T-helper 22 cell (primary cell): ENCODE measurements at places on chromosomes 2 and 18.

DNA sequence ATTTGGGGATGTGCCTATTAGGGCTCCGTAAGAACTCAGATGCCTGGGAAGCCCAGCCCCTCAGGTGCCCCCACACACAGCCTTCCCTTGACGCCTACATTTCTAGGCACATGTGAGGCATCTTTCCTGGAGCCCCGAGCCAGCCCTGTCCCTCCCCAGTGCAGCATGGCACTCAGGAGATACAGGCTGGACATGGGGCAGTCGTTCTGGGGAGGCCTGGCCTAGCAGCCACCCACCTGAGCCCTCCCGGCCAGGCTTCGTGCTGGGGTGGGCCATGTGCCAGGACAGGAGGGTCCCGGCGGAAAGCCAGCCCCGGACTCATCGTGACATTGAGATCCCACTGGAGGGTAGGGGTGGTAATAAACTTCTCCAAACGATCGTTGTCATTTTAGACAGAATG is 15.2 kb downstream of the BOK start:
- DNase-seq: no peak

GRCh38 chr2:110853516-110853915 is 121.1 kb downstream of the ACOXL start:
- peak; percentile 7 for DNase-seq

DNA sequence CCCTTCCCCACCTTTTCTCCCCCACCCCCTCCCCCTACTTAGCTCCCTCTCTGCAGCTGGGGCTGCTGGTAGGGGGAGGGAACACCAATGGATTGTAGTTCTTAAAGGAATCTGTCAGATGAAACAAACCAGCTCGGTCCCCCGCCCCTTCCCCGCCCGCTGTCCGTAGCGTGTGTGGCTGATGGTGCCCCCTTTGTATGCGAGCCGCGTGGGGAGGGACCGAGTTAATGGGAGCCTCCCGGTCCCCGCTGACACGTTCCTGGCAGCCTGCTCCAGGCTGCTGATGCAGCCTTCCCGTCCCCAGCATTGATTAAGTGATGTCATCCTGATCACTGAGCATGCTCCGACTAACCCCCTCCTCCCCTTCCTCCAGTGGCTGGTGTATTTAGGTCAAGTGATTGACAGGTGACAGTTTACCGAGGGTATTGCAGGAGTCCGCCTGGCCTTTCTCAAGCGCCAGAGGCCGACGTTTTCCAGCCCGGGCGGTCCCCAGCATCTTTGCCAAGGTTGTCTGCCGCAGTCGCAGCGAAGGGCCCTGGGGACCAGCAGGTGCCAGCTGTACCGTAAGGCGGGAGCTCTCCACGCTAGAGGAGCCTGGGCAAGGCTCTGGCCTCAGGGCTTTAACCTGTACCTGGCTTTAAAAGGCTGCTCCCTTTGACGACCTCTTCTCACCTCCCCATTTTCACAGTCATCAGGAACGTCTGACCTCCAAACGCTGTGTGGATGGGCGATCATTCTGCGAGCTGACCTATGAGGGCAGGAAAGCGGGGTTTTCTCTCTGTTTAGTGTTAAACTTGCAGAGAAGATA is 1.8 kb downstream of the KIF5C start:
- DNase-seq: peak; percentile 57

GRCh38 chr2:192559587-192559986 is 364.9 kb upstream of the TMEFF2 start:
- no peak for DNase-seq

DNA sequence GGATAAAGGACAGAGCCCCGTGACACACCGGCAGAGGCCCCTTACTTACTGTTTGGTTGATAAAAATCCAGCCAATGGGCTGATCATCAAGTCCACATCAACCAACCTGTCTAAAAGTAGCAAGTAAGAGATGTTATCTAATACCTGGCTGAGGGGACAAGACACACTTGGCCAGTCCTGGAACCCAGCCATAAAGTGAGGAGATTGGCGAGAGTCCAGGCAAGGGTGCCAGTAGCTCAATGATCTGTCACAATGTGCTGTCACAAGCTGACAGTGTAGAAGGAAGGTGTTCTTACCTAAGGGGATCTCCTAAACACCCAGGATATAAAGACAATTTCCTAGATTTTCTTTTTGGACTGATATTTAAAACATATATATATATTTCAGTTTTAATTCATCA is 61.7 kb upstream of the IL1R2 start:
- DNase-seq: no peak

GRCh38 chr18:71304856-71305255 is 1016.0 kb downstream of the SOCS6 start:
- DNase-seq: no peak

DNA sequence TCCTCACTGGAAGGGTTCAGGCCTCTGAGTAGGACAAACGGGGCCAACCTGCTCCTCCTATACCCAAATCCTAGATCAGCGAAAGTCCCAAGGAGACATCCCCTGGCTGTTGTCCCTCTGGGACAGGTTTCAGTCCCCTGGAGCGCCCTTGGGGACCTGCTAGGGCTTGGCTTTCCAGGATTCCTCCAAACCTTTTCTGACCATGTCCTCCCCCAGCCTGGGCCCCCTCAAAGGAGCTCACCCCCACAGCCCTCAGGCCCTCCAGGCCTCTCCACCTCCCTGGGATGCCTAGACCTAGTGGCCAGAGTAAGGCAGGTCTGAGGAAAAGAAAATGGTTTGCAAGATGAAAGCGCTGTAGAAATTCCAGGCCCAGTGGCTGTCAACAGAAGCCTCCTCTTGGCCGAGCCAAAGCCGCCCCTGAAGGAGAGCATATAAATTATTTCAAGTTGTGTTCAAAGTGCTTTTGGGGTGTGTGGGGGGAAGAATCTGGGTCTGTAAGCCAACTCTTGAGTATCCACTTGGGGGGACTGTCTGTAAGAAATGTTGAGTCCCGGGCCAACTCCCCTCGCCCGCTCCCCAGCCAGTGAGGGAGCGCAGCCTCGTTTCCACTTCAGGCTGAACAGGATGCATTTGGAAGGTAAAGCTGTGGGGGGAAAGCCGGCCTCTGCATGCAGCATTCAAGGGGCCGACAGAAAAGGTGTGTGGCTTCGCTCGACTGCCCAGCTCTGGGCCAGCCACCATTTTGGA is 158.6 kb downstream of the DYSF start:
- DNase-seq: no peak

DNA sequence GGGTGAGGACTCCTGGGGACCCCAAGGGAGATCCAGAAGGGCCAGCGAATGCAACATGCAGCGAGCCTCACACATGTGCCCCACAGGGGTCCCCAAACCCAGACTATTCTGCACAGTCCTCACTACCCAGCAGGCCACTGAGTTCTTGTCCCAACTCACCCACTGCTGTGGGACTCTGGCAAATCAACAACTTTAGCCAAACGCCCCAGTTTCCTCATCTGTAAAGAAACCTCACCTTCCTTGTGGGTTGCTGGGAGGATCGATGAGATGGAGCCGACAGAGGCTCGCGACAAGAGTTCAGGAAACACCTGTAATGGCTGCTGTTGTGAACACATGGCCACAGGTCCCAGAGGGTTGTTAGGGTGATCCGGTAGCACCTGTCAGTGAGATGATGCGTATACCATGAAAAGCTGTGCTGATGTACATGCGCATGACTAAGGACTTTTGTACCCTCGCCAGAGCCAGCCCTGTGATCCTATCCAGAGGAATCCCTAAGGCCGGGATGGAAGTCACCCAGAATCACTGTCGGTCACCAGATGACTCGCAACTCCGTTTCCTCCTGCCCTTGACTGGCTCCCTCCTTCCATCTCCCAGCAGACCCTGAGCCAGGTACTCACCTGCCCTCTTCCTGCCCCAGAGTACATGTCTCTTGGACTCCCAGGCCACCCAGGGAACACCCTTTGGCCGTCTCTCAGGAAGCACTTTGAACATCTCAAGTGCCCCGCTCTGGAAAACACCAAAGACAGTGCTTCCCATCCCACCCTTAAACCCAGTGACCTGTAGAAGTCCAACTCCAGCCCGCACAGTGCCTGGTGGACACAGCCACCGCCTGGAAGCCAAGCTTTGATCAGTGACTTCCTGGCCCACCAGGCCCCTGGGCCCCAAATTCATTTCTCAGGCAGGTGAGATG is 103.3 kb upstream of the ID2 start:
- DNase-seq: no peak

- DNase-seq: no peak
Observed at GRCh38 chr2:20487392-20488174, 40.7 kb downstream of the RHOB start.

GRCh38 chr18:8559612-8560186 is 49.5 kb upstream of the RAB12 start:
- DNase-seq: no peak

DNA sequence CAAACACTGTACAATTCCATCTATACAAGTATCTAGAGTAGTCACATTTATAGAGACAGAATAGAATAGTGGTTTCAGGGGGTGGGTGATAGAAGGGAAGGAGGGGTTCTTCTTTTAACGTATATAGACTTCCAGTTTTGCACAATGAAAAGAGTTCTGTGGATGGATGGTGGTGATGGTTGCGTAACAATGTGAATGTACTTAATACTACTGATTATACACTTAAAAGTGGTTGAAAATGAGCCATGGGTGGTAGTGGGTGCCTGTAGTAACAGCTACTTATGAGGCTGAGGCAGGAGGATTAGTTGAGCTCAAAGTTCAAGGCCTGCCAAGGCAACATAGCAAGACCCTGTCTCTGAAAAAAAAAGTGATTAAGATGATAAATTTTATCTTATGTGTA is 85.8 kb downstream of the SETBP1 start:
- DNase-seq: no peak

DNA sequence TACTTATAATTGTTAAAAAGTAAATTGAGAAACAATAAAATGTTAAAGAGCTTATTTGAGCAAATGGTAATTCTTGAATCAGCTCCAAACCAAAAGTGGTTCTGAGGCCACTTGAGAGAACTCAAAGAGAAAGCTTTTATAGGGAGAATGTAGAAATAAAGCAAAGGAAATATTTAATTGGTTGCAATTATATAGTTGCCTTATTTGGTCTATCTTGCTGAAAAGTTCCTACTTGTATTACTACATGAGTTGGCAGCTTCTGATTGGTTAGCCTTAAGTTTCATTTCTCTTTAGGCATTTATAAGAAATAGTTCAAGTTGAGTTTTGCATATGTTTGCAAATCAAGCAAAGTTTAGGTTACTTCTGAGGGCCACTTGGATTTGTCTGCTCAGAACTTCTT is 38.1 kb downstream of the SCN2A start:
- no peak for DNase-seq

DNA sequence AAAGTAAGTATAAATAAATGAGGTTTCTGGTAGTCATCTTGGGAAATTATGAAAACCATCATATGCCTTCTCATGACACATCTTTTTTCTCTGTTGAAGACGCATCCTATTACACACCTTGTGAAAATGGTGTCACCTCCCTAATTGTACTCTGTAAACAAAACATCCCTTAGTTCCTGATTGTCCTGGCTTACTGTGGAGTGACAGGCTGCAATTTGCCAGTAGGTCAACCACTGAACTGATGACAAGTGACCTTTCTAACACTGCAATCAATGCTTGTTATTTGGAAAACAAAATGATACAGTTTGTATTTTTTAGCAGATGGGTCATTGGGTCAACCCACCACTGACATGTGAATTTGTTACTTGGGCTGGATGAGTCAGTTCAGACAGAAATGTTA is 219.5 kb downstream of the PTPRM start:
- DNase-seq: no peak

DNA sequence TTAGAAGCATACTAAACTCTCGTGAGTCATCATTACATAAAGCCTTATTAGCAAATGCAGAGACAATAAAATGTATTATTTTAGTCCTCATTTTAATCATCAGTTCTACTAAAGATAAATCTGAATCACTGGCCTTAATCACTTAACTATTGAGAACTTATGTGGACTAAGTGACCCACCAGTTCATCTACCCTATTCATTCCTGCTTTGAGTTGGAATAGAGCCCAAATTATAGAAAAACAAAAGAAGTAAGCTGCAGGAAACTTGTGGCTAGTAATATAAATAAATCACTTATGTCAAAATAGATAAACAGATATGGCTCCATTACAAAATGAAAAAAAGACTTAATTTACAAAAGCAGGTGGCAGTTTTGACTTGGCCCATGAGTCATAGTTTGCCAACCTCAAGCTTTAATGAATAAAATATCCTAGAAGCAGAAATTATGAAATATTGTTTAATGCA is 851.8 kb upstream of the CRIM1 start:
- no peak for DNase-seq
